ENCODE measurements at places on chromosomes 3 and 15.

GRCh38 chr15:35979608-35980007 lies 433.6 kb upstream of the DPH6 start:
- DNase-seq = no peak

DNA sequence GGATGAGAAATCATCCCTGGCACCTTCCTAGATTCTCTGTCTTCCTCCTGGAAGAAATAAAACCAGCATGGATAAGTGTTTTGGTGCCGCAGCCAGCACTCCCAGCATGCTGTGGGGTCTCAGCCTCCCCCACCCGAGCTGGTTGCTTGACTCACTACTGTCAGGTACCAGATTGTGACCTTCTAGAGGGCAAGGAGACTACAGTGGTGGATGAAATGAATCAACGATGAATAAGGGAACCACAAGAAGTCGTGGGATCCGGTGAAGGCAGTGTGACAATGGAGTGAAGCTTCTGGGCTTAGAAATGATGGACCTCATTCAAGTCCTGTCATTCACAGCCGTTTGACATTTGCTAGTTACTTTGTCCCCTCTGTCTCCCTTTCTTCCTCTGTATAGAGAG lies 50.2 kb upstream of the SLCO3A1 start:
- no peak for DNase-seq

- DNase-seq = no peak
These were observed 36.5 kb downstream of the RPLP1 start for GRCh38 chr15:69489073-69489571.

DNA sequence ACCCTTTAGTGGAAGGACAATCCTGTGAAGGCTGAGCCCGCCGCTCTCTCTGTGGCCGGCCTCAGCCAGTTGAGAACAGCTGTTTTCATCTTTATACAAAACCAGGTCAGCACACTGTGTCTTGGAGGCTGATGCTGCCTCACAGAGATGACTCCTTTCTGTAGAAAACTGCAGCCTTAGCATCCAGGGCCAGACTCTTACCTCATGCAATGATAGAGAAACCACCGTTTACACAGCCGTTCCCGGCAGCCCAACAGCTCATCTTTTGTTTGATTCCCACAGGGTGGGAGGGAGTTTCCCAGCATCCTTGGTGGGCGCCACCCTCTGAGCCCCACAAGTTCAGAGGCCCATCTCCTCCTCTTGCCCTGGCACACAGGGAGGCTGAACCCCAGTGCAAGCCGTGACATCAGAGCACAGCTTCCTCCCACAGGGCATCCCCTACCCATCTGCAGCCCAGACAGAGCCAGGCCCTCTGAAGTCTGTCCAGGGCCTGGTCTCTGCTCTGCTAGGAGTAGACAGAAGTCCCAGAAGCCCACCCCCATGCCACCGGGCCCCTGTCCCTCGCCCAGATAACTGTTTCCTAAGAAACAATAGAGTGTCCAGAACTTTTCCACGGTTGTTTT lies 105.0 kb downstream of the LRRK1 start:
- DNase-seq = peak; percentile 61

GRCh38 chr3:127028781-127029657 lies 46.1 kb downstream of the PLXNA1 start:
- DNase-seq = no peak

DNA sequence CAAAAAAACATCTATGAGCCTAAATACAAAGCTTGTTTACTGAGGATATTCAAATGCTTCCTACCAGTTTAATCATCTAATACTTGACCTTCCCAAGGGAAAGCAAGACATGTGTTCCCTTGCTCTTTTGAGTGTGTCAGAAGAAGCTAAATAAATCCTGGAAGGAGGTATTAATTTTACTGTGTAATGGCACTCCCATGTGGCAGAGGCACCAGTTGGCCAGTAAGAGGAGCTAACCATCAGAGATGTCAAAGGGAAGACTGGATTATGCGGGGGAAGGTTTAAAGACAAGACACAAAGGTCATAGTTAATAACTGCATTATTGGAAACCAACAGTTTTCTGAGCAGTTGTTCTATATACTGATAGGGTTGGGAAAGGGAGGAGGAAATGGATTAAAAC lies 125.1 kb downstream of the SUCLG2 start:
- no peak for DNase-seq

- DNase-seq = no peak
These were observed 19.1 kb downstream of the LRRC31 start for GRCh38 chr3:169850618-169851017.

- peak; percentile 86 for DNase-seq
These were observed 21.0 kb downstream of the RARB start for GRCh38 chr3:25448750-25449692.
